ENCODE measurements at places on chromosomes 2 and 18.

DNA sequence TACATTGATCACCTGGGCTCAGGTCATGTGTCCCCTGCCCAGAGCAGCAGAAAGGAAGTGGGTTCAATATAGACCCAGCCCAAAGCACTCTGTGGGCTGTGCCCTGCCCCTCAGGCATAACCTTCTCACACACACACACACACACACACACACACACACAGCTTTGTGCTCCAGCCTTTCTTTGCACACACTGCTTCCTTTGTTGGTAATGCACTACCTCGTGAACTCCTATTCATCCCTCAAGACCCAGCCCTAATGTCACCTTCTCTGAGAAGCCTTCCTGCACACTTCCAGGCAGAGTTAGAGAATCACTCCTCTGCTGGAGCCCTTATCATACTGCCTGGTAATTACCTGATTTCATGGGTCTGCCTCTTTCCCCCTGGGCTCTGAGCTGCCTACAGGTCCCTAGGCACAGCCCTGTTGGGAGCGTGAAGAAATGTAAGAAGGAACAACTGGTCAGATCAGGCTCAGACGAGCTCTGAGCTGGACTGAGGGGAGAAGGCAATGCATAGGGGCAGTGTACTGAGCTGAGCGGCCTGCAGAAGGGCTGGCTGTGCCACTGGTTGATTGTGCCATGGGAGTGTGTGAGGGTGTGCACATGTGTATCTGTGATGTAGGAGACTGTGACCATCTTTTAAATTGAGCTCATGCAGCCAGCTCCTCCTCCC is 210.3 kb downstream of the GLI2 start:
- no peak for DNase-seq

DNA sequence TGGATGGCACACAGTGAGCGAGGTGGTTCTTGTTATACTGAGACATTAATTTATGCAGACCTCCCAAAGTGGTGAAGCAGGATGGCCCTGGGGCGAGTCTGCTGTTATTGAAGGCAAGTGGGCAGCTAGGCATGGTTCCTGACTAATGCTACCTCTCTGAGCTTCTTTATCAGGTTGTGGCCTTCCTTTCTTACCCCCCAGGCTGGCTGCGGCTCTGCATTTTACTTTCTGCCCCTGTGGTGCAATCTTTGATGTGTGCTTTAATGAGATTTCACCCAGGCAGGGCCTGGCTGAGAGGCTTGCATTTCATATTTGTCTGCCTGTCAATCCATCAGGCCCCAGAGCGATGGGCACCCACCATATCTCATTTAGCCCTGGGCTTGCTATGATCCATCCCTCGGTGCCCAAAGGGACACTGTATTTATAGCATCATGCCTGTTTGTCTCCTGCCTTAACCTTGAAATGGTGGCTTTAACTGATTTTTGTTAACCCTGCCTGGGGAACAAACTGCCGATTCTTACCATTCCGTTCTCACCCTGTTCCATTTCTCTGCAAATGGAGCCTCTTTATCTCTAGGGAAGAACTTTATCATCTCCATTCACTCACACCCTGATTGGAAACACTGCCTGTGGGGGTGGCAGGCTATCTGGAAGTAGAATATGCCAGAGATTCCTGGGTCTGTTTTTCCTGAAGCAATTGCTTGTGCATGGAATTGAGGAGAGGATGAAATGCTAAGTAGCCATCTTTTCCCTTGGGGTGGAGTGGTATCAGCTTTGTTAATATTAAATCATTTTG is 316.2 kb upstream of the THSD7B start:
- no peak for DNase-seq

DNA sequence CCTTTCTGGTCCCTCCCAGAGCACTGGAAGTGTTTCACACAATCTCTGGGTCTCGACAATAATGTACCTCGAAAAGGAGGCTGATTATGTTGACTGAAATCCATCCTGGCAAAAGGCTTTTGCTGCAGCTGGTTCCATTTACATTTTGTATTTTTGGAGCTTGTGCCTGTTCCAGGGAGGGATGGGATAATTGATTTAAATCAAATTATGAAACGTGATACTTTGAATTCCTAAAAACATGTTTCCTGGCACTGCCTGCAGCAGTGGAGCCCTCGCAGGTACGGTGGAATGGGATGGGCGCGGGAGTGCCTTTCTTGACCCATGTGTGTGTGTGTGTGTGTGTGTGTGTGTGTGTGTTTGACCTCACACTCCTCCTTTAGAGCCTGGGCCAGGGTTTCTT is 455.5 kb upstream of the MEIS1 start:
- no peak for DNase-seq

GRCh38 chr2:144470334-144470733 is 49.6 kb downstream of the ZEB2 start:
- no peak for DNase-seq

- DNase-seq = peak; percentile 17
Observed at GRCh38 chr2:134244086-134244485, 9.8 kb upstream of the MGAT5 start.

GRCh38 chr2:190670182-190670946 is 21.5 kb downstream of the NAB1 start:
- no peak for DNase-seq

- DNase-seq = no peak
Observed at GRCh38 chr2:52934920-52935640, 832.5 kb upstream of the CHAC2 start.

DNA sequence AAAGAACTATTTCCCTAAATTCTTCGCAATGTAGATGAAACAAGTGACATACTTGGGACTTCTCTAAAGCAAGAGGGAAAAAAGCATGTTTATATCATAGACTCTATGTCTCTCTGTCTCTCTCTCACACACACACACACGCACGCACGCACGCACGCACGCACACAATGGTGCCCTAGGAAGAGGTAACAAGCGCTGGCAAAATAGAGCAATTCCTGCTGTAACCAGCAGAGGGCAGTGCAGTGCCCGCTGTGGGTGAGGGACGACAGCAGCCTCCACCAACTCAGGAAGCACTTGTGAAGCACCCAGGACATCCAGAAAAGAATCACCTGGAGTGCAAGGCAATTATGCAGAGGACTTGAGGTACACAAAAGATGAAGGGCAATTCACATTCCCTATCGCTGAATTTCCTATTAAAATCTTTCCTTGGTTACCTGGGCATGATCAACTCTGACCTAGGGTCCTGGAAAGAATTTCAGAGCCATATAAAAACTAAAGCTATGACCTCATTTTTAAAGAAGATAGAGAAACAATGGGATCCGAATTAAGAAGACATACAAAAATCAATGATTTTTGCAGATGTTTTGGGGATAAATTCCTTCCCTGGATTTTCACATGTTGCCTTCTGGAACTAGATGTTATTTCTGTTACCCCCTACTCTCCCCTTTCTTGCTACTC is 166.4 kb downstream of the PDE11A start:
- DNase-seq = peak; percentile 54

DNA sequence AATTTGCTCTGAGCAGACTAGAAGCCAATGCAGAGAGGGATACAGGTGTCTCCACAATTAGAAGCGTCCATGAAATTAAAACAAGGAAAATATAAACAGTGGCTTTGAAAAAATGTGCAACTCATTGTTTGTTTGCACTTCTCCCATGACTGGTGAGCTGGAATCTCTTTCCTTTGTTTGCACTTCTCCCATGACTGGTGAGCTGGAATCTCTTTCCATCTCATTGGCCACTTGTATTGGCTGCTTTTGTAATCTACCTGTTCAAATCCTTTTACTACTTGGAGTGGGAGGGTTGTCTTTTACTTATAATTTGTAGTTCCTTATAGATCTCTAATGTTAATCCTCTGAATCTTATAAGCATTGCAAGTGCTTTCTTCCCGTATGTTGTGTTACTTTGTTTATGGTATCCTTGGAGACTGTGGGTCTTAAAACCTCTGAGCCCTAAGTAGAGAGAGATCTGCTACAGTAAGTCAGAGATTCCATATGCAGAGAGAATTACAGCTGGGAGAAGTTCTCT is 94.1 kb downstream of the RTN4 start:
- peak; percentile 29 for DNase-seq

DNA sequence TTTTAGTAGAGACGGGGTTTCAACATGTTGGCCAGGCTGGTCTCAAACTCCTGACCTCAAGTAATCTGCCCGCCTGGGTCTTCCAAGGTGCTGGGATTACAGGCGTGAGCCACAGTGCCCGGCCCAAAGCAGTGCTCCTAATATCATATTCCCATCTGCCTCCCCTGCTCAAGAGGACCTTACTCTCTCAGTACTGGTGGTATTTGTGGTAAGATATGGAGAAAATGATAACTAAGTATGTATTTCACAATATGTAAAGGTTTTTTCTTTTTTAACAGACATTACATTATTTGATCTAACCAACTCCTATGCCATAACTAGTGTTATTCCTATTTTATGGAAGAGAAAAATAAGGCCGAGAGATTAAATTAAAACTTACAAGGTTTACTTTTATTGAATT is 201.0 kb downstream of the CAMKMT start:
- no peak for DNase-seq

DNA sequence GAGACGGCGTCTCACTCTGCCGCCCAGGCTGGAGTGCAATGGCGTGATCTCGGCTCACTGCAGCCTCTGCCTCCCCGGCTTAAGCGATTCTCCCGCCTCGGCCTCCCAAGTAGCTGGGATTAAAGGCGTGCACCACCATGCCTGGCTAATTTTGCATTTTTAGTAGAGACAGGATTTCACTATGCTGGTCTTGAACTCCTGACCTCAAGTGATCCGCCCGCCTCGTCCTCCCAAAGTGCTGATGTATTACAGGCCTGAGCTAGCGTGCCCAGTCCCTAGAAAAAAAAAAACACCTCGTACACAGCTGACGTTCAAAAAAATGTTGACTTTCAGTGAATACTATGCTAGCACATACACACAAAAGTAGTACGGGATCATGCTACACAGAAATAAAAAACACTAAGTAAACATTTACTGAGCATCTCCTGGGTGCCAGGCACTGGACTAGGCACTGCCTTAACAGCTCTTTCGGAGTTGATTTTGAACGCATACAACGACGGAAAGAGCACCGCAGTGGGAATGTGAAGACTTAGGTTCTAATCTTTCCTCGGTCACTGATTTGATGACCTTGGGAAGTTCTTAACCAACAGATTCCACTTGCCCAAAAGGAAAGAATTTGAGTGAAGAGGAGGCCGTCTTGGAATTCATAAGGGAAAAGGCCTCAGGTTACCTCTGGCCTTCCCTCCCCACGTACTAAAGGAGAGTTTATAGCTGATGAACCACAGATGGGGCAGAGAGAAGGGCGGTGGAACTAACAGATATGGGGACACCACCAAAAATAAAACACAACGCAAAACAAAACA is 1.1 kb downstream of the DNAJC27 start:
- DNase-seq = peak; percentile 29

- no peak for DNase-seq
Observed at GRCh38 chr2:65016789-65017188, 27.6 kb downstream of the SLC1A4 start.

DNA sequence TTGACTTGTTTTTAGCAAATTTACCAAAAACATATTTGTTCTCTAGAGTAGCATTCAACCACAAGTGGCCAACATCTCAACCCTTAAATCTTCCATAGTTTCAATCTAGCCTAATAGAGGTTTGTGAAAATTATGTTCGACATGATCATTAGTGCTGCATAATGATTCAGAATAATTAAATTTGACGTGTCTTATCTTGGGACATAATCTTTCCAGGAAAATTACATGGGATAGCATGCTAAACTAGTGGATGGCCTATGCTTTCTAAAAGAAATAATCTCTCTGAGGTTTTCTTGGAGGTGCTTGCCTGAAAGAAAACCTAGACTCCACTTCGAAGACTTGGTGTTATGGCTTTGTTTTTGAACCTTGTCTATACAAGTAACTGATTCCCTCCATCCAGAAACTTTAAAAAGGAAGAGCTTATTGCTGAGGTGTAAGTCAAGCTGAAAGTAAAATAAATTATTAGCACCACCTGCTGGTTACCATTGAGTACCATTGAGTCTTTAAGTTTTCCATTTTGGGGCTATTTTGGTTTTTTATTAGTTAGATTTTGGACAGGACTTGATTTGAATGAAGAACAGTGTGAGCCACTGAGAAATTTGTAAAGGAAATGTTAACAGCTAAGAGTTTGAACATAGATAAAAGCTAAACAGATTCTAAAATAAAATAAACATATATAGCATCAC is 32.7 kb downstream of the COX7A2L start:
- peak; percentile 46 for DNase-seq

DNA sequence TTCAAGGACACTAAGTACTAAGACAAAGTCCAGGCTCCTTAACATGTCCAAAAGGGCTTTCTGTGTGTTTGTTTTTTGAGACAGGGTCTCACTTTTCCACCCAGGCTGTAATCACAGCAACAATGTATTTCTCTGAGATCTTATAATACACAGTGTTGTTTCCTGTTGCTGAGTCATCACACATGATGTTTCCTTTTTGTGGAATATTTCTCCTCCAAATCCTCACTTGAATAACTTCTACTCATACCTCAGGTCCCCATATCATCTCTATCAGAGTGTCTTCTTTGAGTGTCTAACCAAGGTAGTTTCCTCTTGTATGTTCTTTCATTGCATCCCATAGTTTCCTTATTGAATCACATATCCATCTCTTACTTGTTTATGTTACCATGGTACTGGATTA is 632.0 kb upstream of the PIK3C3 start:
- peak; percentile 64 for DNase-seq
